ENCODE measurements at places on chromosomes 4 and X. TPM values are rescaled to one million over a fixed set of nuclear protein-coding genes. Genes with fewer than 3 reads are reported as not detected.

DNA sequence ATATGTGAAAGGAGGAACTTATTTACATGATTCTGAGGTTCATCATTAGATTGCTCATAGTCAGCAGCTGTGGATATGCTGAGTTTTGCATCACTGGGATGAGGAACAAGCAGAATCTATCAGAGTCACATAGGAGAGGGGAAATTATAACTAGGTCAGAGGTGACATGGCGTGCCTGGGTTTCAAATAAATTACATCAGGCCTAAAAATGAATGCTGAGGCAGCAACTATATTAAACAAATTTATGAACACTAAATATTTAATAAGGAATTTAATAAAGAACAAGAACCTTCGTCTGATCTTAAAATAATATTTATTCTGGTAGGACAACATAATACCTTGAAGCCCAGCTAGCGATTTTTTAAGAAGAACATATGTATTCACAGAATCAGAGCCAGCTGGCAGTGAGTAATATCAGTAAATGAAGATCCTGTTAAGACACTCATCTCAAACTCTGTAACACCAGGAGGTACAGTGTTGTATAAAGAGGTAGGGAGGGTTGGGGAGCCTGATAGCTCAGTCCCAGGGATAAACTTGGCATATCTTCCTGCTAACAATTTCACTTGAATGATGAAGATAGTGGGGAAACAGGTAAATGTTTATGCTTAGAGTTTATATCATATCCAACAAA is 60.9 kb upstream of the HS3ST1 start:
- DNase-seq, result no peak

DNA sequence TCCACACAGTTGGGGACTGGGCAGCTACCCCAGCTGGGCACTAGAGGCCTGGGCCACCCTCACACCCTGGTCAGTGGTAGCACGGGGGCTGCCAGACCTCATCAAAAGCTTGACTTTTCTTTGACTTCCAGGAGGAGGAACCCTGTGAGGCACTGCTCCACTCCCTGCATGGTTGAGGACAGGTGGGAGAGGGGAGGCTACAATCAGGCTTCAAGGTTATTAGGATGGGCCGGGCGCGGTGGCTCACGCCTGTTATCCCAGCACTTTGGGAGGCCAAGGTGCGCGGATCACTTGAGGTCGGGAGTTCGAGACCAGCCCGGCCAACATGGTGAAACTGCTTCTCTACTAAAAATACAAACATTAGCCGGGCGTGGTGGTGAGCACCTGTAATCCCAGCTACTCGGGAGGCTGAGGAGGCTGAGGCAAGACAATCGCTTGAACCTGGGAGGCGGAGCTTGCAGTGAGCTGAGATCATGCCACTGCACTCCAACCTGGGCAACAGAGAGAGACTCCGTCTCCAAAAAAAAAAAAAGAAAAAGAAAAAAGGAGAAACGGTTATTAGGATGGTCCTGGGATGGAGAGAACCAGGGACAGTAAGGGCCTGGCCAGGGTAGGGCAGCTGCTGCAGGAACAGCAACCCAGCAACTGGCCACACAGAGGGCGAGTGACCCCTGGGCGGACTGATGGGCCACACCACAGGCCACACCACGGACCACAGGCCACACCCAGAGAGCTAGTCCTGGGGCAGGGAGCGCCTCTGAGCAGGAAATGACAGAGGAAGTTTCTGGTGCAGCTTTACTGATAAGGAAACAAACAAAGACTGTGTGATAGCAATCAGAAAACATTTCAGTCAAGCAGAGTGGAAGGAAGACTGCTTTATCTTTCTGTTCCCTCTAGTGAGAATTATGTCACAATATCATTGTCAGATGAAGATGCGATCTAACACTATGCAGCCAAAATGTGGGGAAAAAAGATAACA is 20.5 kb upstream of the OPN1LW start:
- DNase-seq, result no peak

- no peak for DNase-seq
These were observed 115.7 kb upstream of the MXRA5 start for GRCh38 chrX:3462166-3462508.

The FOXR2 gene
- total RNA-seq, result not detected

The FAM47E gene
- total RNA-seq, result not detected

The NAT8L gene
- not detected for total RNA-seq
